ENCODE measurements at places on chromosomes 7 and 10. TPM values are rescaled to one million over a fixed set of nuclear protein-coding genes. Genes with fewer than 3 reads are reported as not detected.

Gene SUGCT
- not detected for total RNA-seq

Gene MARVELD1
- total RNA-seq = 12.7 TPM

DNA sequence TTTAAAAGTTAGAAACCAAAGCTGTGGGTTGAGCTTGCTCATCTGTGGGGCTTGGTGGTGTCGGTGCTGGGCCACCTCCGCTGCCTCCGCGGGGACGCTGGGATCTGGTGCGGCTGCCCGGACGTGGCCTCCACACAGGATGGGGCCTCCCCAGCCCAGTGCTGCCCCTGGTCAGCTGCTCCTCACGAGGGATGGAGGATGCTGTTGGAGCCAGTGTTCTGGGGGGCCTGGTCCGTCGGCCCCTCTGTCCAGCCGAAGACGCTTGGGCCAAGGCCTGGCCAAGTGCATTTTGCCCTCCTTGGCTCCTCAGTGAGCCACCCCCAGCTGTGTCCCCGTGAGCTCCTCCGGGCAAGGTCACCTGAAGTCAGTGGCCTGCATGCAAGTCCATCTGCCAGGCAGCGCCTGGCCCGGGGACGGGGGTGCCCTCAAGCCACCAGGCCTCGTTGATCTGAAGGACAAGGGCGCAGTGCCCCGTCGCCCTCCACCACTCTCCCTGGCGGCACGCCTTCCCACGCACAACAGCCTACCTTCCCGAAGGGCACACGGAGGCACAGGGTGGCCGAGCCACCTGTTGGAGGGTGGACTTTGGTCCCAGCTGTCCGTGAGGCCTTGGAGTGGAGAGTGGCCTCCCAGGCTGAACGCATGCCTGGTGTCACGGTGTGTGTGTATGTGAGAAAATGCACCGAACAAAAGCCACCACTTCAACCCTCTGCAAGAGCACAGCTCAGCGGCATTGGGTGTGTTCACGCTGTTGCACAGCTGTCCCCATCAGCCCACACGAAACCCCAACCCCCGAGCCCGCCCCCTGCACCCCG, 27.3 kb downstream of the KNDC1 start:
- peak; percentile 48 for DNase-seq

DNA sequence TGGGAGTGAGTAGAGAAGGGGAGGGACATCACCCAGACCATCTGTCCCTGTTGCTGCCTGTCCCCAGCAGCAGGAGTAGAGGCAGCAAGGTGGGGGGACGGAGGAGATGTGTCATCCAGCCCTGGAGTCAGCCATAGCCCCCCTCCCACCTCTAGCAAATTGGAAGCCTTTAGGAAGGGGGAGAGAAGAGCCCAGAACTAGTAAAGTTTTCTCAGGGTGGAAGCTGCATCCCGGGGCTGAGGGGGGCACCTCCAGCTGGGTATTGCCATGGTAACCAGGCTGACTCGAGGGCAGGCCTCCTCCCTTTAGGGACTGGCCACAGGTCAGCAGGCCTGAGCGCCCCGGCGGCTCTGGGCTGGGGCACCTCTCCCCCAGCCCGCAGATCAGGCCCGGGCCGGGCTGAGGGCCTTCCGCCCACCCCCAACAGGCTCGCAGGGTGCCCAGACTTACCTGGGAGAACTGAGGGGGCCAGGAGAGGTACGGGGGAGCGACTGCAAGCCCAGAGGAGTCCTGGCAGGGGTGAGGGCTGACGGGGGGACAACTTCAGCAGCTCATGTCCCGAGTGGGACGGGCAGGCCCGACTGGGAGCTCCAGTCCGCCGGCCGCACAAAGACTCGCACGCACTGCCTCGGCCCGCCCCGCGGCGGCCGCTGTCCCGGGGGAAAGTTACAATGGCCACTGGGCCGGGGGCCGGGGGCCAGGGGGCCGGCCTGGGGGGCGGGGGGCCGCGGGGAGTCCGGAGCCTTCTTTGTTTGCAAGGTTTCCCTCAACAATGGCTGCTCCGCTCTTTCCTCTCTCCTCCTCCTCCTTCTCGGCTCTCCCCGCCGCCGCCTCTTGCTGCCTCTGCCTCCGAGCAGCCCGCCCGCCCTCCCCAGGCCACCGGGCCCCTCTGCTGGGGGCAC, 6.0 kb downstream of the LDB1 start:
- DNase-seq = peak; percentile 33

- DNase-seq = no peak
These were observed 28.7 kb downstream of the RAMP3 start for GRCh38 chr7:45186261-45186813.

- no peak for DNase-seq
These were observed 22.9 kb downstream of the ATP6V1F start for GRCh38 chr7:128885370-128886187.

DNA sequence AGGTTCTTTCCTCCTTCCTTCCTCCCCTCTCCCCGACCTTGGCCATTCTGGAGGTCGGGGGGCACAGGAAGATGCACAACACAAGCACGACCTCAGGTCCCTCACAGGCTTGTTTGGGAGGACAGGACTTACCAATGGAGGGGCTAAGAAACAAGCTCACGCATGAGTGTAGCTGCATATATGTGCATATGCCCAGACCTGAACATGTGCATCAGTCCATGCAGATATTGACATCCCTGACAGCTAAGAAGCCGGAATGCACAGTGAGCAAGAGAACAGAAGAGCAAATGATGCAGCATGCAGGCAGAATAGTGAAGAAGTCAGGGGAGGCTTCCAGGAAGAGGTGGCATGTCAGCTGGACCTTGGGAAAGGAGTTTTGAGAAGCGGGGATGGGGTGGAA, 28.7 kb downstream of the ADCYAP1R1 start:
- DNase-seq = no peak

- no peak for DNase-seq
These were observed 857.8 kb downstream of the KCNMA1 start for GRCh38 chr10:76779796-76780301.

Gene VAX1
- total RNA-seq = not detected
